Ascending aorta (tissue), 2 donors: ENCODE measurements at places on chromosomes 6 and 20.

- DNase-seq: no peak
Observed at GRCh38 chr6:118710616-118711015, 59.2 kb upstream of the CEP85L start.

- DNase-seq: no peak
Observed at GRCh38 chr20:5822569-5822968, 72.4 kb downstream of the SHLD1 start.

- DNase-seq: peak; percentile 83
Observed at GRCh38 chr20:44151621-44152416, 35.2 kb downstream of the JPH2 start.

DNA sequence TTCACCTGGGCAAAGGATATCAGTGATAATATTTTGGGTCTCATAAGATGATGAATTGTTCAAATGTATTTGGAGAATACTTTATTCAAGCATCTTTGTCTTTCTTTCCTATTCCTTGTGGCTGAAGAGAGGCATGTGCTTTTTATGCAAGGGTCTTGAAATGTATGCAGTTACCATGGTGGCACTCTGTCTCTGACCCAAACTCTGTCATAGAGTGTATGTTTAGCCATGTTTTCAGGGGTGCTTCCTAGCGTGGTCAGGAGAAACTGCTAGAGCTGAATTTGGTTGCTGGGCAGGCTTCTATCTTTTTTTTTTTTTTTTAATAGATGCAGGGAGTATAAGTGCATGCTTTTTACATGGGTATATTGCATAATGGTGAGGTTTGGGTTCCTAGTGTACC is 15.4 kb downstream of the UST start:
- DNase-seq: no peak

DNA sequence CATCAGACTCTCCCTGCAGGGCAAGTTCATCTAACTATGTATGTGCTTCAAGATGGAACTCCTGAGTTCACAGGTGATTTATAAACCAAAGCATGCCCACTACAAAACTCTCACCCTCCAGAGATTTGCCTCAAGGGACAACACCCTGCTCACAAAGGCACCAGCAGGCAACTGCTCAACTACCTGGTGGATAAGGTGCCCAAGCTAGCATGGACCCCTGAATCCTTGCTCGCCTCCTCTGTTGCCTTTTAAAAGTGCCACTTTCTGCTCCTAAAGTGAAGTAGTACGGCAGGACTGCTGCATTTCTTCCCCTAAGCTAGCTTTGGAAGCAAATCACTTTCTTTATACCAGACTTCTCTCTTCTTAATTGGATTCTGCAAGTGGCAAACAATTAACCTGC is 1.2 kb downstream of the LPA start:
- DNase-seq: no peak

GRCh38 chr20:14434384-14435136 is 97.1 kb upstream of the FLRT3 start:
- DNase-seq: no peak

DNA sequence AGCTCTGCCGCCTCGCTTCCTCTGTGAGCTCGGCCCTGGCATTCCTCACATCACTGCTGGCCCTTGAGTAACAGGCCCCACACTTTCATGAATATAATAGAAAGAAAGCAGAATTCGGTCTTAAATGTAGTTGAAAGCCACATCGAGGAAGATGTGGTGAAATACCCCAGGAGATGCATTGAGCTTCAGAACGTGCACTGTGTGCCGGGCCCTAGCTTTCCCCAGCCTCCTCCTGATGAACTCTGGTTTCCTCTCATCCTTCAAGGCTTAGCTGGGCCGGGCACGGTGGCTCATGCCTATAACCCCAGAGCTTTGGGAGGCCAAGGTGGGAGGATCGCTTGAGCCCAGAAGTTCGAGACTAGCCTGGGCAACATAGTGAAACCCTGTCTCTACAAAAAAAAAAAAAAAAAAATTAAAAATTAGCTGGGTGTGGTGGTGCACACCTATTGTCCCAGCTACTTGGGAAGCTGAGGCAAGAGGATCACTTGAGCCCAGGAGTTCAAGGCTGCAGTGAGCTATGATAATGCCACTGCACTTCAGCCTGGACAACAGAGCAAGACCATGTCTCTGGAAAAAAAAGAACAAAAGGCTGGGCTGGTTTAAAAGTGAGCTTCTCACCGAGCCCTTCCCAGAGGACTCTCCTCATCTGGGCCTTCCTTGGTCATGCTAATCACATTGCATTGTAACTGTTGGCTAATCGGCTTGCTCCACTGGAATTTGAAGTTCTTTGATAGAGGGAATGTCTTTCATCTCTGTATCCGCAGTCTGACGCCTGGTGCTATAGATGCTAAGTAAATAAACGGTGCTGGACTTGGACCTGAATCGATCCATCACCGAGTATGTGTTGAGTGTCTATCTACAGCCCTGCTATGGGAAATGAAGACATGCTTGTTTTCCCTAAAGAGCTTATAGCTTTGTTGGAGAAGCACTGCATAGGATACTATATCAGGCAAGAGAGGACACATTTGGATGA is 43.8 kb upstream of the FOXQ1 start:
- no peak for DNase-seq

- no peak for DNase-seq
Observed at GRCh38 chr6:132780770-132781371, 17.6 kb downstream of the SLC18B1 start.

DNA sequence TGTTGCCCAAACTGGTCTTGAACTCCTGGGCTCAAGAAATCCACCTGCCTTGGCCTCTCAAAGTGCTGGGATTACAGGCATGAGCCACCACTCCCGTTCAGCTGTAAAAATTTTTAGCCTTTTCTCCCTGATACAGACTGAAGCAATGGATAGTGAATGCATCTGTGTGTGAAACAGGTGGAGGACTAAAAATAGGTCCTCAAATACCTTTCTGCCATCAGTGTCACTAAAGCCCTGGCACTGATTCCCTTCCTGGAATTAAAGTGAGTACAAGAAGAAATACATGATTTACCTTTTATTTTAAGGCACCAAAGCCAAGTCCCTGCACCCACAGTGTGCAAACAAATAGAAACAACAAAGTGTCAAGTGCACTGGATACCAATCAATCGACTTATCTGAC is 25.1 kb downstream of the TULP4 start:
- no peak for DNase-seq

- DNase-seq: no peak
Observed at GRCh38 chr6:41373627-41373918, 38.2 kb downstream of the NCR2 start.

- DNase-seq: no peak
Observed at GRCh38 chr6:44185953-44186634, 27.5 kb downstream of the CAPN11 start.

DNA sequence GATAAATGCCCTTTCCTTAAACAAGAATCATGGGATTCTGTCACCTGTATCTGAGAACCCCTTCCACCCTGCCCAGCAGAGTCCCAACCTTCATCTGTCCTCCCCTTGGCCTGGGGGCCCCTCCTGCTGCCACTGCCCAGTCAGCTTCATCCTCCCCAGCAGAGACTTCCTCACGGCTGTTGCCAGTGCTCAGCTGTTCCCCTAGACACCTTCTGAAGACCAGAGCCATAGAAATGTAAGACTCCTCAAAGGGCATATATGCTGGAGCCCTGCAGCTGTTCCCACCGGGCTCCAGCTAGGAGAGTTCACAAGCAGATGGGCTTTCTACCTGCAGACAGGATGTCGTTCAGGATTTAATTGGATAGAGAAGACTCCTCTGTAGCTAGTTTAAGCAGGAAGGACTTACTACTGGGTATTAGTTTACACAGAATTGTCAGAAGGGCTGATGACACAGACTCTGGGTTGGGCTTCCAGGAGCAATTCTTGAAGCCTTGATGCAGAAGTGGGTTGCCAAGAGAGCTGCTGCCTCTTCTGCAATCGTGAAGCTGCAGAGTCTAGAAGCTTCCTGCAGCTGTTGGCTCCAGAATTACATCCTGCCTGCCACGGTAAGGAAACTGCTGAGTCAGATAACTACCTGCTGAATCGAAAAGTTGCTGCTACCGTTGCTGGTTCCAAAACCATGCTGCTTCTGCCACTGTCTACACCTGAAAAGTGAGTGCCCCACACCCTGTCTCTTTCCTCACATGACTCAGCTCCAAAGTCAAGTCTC is 57.1 kb upstream of the MLN start:
- no peak for DNase-seq

- no peak for DNase-seq
Observed at GRCh38 chr6:33052627-33053026, 20.8 kb downstream of the HLA-DPA1 start.

DNA sequence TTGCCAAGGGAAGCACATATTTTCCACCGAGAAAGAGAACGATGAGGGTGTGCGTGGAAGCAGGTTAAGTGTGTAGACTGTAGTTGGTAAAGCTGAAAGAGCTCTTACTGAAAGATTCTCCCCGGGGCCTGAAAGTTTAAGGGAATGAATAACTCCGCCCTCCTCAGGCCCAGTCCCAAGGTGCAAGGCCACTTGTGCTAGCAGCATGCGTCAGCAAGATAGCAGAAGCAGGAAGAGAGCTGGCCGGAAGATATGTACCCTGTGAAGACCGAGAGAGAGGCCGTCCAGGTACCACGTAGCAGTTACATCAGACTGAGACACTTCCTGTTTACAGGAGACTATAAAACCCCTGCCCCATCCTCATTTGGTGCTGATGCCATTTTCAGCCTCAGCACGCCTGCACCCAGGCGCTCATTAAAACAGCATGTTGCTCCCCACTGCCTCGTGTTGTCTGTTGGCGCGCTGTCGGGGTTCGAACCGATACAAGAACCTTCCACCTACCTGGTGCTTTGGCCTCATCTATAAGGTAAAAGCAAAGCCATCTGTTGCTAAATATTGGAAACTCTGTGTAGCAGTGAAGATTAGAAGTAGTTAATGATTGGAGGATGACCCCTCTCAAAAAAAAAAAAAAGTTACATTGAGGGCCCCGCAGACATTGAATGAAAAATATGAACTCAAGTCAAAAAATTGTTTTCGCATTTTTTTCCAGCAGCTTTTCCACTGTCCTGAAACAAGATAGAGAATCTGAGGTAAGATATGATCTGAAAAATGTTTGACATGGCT is 18.6 kb upstream of the FAM135A start:
- no peak for DNase-seq

DNA sequence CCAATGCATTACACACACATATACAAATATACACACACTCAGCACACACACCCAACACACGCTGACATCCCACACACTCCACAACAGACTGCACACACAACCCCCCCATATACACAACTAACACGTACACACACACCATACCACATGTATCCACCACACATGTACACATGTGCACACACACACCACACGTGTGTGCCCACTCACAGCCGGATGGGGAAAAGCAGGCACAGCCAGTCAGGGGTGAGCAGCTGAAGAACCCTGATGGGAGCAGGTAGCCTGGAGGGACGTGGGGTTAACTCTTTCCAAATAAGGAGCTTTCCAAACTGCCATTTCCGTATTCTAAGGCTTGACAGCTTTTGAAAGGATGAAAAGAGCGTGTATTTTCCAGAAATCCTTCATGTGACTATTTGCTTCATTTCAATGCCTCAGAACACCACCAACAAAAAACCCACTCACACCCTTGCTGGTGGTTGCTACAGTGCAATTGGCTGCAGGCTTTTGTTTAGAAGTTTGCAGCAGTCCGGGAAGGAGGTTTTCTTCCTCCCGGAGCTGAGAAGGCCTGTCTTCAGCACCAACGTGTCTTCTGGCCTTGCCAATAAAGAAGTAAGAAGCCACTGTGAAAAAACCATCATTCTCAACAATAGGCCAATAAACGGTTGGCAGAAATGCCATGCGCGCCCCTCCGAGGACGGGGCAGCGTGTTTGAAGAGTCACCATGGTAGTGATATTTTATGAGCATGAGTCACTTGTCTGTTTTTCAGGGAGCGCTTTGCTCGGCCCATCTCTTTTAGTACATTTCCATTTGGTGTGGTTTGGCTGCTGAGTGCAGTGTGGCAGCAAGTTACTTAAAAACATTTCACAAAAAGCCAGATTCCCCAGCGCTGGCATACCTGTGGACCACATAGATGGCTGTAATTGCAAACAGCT is 131.3 kb upstream of the GMDS start:
- DNase-seq: no peak

DNA sequence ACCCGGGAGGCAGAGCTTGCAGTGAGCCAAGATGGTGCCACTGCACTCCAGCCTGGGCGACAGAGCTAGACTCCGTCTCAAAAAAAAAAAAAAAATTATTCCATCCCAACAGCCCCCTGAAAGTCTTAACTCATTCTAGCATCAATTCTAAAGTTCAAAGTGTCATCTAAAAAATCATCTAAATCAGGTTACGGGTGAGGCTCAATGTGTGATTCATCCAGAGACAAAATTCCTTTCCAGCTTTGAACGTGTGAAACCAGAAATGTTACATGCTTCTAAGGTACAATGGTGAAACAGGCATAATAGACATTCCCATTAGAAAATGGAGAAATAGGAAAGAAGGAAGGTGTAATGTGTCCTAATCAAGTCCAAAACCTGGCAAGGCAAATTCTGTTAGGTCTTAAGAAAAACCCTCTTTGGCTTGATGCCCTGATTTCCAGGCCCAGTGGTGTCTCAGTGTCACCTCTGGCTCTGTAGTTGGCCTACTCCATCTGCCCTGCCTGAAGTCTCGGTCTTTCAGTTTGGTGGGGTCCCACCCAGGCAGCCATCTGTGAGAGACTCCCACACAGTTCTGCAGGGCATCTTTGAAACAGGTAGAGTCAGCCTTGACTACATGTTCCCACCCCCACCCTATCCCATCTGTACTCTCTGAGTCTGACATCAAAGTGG is 43.5 kb downstream of the HFE start:
- DNase-seq: no peak

DNA sequence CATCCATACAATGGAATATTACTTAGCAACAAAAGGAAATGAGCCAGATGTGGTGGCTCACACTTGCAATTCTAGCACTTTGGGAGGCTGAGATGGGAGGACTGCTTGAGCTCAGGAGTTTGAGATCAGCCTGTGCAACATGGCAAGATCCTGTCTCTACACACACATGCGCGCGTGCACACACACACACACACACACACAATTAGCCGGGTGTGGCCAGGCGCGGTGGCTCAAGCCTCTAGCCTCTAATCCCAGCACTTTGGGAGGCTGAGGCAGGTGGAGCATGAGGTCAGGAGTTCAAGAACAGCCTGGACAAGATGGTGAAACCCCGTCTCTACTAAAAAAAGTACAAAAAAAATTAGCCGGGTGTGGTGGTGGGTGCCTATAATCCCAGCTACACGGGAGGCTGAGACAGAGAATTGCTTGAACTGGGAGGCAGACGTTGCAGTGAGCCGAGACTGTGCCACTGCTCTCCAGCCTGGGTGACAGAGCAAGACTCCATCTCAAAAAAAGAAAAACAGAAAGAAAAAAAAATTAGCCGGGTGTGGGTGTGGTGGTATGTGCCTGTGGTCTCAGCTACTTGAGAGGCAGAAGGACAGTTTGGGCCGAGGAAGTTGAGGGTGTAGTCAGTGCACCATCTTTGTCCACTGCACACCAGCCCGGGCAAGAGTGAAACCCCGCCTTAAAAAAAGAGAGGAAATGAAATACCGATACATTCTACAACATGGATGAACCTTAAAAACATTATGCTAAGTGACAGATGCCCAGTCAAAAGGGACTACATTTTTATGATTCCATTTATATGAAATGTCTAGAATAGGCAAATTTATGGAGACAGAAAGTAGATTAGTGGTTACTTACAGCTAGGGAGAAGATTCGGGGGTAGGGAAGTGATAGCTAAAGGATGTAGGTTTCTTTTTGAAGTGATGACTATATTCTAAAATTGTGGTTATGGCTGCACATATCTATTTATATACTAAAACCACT is 52.5 kb downstream of the RBL1 start:
- no peak for DNase-seq
